Heart right ventricle (tissue), 16 donors: ENCODE measurements at places on chromosomes 2 and 18. TPM values are rescaled to one million over a fixed set of nuclear protein-coding genes. Genes with fewer than 3 reads are reported as not detected.

DNA sequence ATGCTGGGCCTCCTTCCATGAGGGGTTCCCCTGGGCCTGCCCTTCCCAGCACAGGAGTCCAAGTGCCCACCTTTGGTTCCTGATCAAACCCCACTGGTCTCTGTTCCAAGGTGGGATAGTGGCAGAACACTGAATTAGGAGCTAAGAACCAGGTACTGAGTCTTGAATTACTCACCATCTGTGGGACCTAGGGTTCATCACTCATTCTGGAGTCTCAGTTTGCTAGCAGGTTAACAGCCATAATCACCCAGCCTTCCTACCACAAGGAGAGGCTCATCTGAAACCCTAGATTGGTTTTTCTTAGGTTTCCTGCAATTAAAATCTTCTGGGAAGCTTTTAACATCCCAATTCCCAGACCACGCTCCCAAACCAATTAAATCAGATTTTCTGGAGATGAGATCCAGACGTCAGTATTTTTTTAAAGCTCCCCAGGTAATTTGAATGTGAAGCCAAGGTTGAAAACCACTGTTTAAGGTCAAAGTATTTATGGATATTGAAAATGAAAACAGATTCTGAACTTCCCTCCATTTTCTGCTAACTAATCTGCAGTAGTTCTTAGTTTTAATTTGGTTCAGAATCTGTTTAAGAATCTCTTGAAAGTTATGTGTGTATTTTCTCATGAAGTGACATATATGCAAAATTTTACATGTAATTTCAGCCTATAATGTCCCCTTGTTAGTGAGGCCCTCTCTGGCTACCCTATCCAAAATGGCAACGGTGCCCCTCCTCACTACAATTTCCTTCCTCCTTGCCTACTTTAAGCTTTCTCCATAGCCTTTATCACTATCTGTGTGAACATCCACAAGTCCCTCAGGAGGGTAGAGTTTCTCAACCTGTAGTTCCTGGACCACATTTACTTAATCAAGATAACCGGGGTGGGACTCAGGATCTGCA is 166.5 kb upstream of the CXCR4 start:
- no peak for DNase-seq

DNA sequence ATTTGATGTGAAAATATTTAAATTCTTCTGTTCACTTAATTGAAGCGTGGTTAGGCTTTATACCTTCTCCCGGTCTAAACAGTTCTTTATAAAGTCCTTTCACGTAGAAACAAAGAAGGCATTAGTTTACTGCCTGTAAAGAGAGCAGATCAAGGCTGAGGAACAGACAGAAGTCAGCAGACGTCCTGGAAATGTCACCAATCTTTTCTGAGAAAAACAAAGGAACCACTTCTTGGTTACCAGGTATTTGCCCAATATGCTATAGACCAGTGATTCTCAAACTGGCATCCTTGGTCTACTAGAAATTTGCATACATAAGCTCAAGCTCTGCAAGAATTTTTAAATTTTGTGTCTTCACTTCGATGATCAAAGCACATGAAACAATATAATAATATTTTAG is 89.2 kb upstream of the STK17B start:
- no peak for DNase-seq

- DNase-seq: no peak
Observed at GRCh38 chr2:119741001-119741400, 18.7 kb upstream of the PTPN4 start.

DNA sequence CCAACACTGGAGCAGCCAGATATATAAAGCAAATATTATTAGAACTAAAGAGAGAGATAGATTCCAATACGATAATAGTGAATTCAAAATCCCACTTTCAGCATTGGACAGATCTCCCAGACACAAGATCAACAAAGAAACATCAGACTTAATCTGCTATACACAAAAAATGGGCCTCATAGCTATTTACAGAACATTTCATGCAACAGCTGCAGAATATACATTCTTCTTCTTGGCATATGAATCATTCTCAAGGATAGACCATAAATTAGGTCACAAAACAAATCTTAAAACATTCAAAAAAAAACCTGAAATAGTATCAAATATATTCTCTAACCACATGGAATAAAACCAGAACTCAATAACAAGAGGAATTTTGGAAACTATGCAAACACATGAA is 23.8 kb upstream of the BAZ2B start:
- no peak for DNase-seq

GRCh38 chr18:63208676-63209075 is 110.9 kb downstream of the BCL2 start:
- peak; percentile 28 for DNase-seq

DNA sequence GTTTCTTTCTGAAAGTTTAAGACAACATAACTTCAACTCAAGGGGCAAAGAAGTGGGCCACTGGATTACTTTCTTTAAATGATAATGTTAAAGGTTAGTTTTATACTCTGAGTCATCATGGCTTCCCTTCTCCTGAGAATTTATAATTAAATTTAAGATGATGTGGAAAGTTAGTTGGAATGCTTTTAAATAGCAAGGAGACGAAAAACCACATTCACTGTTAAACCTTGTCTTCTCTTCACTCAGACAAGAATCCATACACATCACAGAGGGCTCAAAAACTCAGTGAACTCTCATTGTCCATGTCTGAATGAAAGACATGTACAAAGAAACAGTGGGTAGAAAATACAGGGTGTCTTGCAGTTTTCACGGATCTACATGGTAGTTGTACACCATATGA is 65.6 kb downstream of the COL5A2 start:
- DNase-seq: no peak

GRCh38 chr18:36519358-36519757 is 221.8 kb downstream of the FHOD3 start:
- no peak for DNase-seq

DNA sequence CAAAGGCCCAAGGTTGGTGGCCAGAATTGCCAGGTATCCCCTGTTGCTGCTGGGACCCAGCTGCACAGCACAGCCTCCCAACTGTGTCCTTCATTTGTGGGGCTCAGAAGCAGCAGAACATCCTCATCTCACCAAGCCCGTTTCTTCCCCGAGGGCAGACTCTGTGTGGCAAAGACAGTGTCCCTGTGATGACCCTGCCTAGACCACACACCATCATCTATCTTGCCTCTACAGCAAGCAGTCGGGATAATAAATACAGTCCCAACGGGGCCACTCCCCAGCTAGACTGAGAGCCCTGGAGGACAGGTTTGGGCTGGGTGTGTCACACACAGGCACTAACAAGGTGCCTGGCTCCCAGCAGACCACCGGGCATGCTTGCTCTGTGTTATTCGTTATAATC is 93.4 kb downstream of the PTGR3 start:
- no peak for DNase-seq

DNA sequence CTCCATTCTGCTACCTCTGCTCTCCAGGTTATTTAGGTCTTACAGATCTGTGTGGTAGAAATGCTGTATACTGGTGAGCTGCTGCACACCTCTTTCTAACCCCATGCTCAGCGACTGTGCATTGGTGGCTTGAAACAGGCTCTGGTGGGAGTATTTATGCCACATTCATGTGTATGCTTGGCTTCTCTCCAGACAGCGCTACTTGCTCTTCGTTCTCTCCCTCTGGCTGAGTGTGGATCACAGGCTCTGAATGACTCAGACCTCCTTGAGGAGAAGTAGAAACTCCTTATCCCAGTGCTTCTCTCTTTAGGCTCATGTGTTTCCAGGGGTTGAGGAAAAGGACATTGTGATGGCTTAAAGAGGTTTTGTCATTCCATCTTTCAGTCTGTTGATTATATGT is 54.9 kb downstream of the FHOD3 start:
- DNase-seq: no peak

- DNase-seq: no peak
Observed at GRCh38 chr2:240432430-240432819, 3.0 kb upstream of the GPC1 start.

DNA sequence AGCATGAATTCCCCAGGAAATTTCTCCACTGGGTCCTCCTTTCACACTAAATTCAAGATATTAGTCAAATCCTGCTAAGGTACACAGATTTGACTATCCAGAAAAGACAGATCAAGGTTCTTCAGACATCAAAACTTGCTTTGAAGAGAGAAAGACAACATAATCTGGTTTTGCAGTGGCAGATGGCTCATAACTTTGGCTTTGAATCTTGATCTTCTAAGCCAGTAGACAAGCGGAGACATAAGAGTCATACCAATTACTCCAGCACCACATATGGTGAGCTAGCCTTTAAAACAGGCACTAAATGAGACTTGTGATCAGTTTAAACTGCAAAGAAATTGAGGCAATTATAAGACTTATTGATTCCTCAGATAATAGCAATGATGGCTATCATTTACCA is 29.3 kb downstream of the PDE11A start:
- DNase-seq: no peak

DNA sequence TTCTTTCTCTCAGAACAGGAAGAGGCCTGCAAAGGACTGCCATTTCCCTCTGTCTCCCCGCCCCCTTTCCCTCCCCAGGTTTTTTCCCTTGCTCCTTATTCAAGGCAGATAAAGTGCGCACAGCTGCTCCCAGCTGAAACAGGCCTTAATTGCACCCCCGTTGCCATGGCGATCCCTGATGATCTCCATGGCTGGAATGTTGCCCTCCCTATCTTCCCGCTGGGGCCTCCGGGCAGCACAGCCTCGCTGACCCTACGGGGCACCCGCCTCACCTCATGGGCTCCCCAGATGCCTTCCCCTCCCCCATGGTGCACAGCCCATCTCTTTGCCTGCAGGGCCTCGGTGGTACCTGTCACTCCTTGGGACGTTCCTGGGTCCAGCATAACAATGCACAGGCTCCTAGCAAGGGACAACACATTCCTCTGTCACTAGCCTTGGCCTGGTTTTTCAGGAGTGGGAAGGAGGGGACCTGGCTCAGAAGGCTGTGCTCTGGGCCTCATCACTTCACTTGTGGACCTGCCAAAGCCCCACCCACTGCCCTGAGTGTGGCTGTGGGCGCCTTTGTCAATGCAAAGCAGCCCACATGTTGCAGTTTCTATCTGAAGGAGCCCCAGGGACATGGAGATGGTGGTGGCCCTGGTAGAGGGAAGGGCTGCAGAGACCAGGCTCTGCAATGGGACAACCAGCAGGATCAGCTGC is 115.0 kb downstream of the CELF4 start:
- DNase-seq: no peak

DNA sequence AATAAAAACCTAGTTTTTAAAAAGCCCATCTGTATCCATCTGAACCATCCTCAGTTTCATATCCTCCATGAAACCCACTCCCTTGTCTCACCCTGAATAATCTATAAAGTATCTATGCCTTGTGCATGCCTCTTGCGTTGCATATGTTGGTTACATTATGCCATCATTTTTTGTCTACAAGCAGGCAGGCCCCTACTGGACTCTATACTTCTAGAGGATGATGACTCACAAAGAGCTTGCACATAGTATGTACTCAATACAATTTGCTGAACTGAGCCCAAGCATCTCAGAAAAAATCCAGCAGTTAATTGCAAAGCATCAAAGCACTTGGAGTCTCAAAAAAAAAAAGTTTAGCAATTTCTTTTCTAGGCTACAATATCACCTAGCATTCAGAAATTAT is 95.6 kb downstream of the DYM start:
- DNase-seq: no peak

DNA sequence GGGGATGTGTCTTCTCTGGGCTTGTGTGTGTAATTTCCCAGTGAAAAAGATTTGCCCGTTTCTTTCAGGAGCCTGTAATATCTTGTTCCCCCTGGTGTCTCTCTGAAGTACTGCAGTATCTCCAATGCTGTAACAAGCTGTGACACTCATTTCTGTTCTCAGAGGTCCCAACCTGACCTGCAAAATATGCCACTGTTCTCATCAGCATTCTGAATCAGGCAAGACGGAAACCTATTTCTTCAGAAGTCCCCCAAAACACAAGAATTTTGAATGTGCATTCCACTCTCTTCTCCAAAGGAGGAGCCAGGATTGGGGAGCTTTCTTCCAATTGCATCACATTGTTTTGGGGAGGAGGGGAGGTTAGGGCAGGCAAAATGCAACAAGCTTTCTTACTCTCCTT is 77.0 kb upstream of the CNGA3 start:
- DNase-seq: no peak

DNA sequence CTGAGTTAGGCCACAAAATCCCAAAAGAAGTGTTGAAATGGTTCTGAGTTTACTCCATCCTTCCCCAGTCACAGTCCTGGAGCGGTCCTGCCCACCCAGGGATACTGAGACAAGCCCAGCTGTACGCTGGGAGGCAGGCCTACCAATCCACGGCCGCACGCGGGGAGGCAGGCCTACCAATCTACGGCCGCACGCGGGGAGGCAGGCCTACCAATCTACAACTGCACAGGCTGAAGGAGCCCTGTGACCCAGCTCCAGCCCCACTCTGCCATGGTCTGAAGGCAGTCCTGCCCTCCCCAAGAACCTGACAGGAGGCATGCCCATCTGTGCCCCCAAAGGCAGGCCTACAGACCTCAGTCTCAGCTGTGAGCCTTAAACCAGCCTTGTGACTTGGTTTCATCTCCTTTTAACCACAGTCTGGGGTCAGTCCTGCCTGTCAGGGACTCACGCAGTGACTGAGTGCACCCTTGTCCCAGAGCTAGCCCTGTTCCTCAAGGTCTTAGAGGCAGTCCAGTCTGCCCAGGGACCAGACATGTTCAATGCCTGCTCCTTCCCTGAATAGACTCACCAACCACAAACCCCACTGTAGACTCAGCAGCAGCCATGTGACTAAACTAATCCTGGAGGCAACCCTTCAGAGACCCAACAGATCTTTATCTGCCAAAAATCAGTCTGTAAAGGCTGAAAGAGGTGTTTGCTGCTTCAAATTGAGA is 36.8 kb downstream of the GPC1 start:
- DNase-seq: no peak

- peak; percentile 72 for DNase-seq
Observed at GRCh38 chr2:233711312-233712008, 1.2 kb upstream of the UGT1A5 start.

Gene NETO1
- total RNA-seq: not detected

Gene SCYGR4
- total RNA-seq: not detected

Gene CLEC4F
- total RNA-seq: not detected

Gene FEV
- total RNA-seq: not detected

Gene LRPPRC
- total RNA-seq: 110 TPM

Gene CERKL
- total RNA-seq: not detected

Gene INPP5D
- 5.9 TPM for total RNA-seq

Gene FBLN7
- 1.2 TPM for total RNA-seq

Gene GRB14
- total RNA-seq: 21.8 TPM

Gene TANC1
- total RNA-seq: 89.2 TPM

Gene SGPP2
- total RNA-seq: 2.5 TPM

Gene UGT1A3
- not detected for total RNA-seq

Gene RNF149
- total RNA-seq: 11.0 TPM
